Stimulated activated CD4-positive, alpha-beta T cell treated with anti-CD3 and anti-CD28 coated beads, TNF-alpha, amount 100 ng/mL, for 4 hours (primary cell): ENCODE measurements at places on chromosomes 2 and 18.

- DNase-seq = peak; percentile 21
Measured at GRCh38 chr2:152694161-152694661, 23.1 kb downstream of the PRPF40A start.

GRCh38 chr18:34493099-34493544 lies 217.0 kb upstream of the DTNA start:
- DNase-seq = no peak

DNA sequence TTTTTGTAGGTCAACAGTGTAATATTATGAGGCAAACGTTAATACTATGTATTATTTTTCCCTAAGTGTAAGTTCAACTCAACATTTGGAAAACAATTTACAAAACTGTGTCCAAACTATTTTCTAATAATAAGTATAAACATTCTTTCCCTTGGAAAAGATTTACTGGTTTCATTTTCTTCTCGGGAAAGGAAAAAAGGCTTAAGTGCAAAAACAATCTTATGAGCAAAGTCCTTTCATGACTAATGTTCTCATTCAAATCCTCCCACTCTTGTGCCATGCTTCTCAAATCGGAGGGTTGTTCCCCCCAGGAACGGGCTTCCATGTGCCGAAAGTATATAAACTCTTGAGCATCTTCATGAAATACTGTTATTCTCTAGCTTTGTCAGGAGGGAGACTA lies 19.8 kb upstream of the L3MBTL4 start:
- DNase-seq = no peak

DNA sequence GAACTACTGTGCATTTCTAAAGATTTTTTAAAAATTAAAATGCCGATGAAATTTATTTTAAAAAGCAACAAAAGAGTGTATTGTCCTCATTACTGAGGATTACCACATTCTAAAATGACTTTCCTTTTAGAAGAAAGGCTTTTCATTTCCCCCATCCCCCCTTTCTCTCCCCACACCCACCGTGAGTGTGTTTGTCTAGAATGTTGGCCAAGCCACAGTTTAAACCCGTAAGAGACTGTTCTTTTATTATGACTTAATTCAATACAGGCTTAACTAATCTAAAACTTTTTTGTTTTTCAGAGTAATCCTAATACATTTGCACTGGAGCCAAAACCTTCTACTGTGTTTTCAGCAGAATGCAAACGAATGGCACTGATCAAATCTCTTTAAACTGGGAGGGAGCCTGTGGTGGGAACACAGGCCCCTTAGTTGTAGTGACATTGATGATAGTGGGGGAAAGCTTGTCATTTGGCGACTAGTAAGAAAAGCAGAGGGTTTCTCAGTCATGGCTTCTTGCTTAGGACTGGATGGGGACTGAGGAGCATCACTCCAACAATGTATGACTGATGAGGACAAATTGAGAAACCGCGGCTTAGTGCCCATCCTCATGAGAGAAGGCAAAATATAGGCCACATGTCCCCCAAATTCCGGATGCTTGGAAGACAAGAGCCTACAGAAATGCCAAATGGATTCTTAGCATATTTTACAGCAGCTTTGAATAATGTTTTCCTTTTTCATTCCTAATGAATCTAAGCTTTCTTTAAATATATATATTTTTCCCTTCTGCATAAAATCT lies 154.0 kb upstream of the SMIM21 start:
- no peak for DNase-seq

DNA sequence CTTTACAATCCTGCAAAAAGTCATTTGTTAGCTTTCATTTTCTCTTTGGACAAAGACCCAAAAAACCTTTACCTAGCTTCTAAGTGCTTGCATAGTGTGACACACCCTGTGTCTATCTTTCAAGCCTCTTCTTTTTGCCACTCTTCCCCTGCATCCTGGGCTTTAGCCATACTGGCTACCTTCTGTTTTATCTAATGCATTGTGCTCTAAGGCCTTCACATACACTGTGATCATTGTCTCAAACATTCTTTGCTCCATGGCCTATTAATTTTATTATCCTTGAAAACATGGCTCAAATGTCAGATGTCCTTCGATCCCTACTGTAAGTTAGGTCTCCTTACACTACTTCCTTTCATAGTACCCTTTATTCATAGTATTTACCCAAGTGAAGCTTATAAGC lies 84.4 kb downstream of the PIK3C3 start:
- no peak for DNase-seq

GRCh38 chr2:214244847-214245246 lies 166.0 kb upstream of the VWC2L start:
- no peak for DNase-seq

DNA sequence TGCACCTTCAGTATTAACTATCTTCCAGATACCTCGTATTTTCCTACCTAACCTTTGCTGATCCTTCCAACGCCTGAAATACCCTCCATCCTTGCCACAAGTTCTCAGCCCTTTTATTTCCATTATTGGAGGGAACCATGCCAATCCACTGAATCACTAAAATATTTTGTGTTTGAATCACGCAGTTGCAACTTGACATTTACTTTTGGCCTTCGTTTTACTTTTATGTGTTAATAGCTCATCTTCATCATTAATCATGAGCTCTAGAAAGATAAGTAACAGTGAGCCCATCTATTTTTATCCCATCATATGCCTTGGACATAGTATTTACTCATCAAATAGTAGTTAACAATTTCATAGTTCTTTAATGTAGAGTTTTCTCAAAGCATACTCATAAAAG lies 463.2 kb downstream of the THSD7B start:
- no peak for DNase-seq

- no peak for DNase-seq
Measured at GRCh38 chr2:240946654-240947053, 40.5 kb downstream of the CROCC2 start.

DNA sequence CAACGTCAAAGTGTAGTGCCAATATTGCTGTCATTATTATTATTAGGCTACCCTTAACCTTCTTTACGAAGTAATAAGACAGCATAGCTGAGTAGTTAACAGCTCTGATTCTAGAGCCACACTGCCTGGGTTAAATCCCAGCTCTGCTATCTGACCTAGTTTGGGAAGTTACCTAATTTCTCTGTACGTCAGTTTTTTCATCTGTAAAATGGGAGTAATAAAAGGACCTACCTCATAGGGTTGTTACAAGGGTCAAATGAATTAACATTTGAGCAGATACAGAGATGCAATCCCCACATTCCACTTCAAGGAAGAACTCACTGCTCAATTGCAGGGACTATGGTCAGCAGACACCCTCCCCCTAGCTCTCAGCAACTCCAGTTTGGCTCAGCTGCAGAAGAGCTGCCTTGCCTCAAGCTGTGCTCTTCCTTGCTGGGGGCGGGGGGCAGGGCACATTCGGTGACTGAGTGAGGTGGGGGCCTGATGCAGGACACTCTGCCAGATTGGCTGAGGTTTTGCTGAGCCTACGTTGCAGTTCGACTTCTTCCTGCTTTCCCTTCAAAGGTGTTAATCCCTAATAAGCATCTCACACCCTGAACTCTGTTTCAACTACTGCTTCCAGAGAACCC lies 11.0 kb upstream of the LGALSL start:
- DNase-seq = no peak

- peak; percentile 21 for DNase-seq
Measured at GRCh38 chr2:181677912-181678586, 2.3 kb downstream of the NEUROD1 start.

GRCh38 chr2:27942612-27943547 lies 52.4 kb downstream of the BABAM2 start:
- DNase-seq = no peak

DNA sequence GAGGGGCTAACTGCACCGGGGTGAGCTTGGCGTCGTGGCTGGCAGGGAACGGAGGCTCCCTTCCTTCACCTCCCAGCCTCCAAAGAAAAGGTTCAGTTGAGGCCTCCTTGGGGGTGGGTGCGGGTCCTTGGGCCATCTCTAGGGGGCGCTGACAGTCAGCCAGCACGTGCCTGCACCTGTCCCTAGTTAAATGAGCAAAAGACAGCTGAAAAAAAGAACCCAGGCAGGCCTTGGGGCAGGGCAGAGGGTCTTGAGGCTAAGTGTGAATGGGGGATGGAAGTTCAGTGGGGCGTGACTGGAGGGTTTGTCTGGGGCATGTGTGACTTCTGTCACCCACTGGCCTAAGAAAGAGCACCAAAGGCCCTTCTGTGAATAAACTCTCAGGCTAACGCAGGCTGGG lies 56.4 kb downstream of the ZFP36L2 start:
- peak; percentile 46 for DNase-seq

DNA sequence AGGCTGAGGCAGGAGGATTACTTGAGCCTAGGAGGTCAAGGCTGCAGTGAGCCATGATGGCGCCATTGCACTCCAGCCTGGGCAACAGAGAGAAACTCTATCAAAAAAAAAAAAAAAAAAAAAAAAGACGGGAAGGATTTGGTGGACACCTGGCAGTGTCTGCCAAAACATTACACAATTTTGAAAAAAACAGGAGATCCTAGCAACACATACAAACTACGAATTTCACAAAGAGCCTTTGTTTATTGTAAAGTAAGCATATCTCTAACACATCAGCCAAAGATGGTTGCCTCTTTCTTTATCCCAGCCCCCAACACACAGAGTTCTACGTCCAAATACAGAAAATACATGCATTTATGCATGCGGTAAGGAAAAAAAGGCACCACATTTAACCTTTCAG lies 7.6 kb downstream of the GPR45 start:
- DNase-seq = no peak

GRCh38 chr2:75559680-75560021 lies 1.1 kb downstream of the EVA1A start:
- no peak for DNase-seq

DNA sequence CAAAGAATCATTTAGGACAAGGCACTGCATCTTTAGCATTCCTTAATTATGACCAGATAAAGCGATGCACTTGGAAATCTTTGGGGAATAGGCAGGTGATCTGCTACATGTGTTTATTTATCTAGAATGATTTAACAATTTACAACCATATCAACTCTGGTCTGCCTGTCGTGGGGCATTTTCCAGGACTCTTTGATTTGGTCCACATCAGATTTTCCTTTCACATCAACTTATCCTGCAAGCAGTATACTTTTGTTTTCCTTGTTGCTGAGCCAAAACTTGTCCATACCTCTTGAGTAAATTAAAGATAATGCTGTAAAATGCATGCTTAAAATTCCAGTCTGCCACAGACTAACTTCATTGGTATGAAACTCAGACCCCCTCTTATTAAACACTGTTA lies 312.4 kb upstream of the TCF4 start:
- no peak for DNase-seq

- DNase-seq = no peak
Measured at GRCh38 chr2:23360571-23361125, 24.3 kb upstream of the KLHL29 start.

- no peak for DNase-seq
Measured at GRCh38 chr2:78676921-78677696, 348.4 kb upstream of the REG3G start.

DNA sequence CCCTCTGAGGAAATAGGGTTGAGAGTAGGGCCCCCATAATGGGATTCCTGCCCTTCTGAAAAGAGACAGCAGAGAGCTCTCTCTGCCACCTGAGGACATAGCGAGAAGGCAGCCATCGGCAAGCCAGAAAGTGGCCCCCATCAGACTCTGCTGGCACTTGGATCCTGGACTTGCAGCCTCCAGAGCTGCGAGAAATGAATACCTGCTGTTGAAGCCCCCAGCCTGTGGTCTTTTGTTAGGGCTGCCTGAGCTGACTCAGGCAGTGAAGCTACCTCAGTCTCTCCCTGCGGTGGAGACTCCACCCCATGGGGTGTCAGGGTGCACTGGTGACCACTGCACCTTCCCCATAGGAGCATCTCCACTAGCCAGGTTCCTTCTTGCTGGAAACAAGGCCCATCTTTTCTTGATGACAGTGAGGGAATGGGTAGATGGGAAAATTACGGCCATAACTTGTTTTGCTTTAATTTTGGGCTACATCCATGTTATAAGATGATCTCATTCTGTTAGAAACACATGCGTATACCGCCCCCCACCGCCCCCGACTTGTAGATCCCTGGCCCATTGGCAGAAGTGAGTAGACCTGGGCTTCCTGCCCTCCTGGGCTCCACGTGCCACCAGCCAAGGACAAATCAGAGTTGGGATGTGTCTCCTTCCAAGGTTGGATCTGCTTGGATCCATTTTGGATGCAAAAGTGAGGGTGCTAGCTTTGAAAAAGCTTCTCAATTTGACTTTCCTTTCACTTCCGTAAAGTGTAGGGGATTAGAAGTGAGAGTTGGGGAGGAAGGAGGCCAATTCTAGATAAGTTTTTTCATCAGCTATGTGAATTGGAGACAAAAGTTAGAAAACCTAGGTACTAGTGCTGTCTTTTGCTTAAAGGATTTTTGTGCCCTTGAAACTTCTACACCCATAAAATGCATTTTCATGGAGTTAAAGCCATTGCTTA lies 42.9 kb downstream of the NCK2 start:
- DNase-seq = peak; percentile 66

- no peak for DNase-seq
Measured at GRCh38 chr2:99675130-99675661, 185.4 kb upstream of the REV1 start.

- no peak for DNase-seq
Measured at GRCh38 chr2:231287696-231288095, 89.3 kb downstream of the ARMC9 start.

GRCh38 chr2:38239452-38239851 lies 137.6 kb downstream of the ATL2 start:
- no peak for DNase-seq

- no peak for DNase-seq
Measured at GRCh38 chr2:54768772-54769428, 45.4 kb downstream of the EML6 start.

DNA sequence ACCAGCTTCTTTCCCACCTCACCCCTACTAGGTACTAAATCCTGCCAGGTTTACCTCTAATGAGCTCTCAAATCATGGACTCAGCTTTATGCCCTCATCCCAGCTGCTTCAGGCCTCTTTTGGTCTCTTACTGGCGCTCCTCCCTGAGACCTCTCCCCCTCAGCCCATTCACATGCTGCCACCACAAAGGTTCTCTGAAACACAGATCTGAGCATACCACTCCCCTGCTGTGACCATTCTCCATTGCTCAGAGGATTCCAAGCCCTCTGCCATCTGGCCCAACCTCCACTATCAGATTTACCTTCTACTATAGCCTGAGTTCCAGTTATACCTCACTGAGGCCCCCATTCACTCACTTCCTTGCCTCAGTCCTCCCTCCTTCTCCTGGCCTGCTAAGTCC lies 174.8 kb downstream of the ANKRD44 start:
- DNase-seq = no peak

DNA sequence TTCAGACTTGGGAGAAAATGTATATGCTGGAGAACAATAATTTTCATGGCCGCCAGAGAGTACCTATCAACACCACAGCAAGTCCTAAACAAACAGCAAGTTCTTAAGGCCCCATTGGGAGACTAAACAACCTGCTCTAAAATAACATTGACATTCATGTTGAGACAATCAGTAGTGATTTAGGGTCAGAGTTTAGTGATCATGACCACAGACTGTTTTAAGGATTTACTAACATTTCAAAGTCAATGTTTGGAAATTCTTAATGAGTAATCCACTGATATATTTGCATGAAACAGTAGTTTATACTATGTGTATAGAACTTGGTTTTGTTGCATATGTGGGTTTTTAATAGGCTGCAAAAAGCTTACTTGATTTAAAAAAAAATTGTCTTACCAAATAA lies 34.7 kb downstream of the RASGRP3 start:
- DNase-seq = no peak
